Stimulated activated CD8-positive, alpha-beta memory T cell treated with anti-CD3 and anti-CD28 coated beads, Interleukin-15, amount 100 ng/mL, for 4 hours (primary cell): ENCODE measurements at places on chromosomes 4 and X.
A peak's percentile ranks its signal among the peaks of the same experiment; 100 is the strongest.

DNA sequence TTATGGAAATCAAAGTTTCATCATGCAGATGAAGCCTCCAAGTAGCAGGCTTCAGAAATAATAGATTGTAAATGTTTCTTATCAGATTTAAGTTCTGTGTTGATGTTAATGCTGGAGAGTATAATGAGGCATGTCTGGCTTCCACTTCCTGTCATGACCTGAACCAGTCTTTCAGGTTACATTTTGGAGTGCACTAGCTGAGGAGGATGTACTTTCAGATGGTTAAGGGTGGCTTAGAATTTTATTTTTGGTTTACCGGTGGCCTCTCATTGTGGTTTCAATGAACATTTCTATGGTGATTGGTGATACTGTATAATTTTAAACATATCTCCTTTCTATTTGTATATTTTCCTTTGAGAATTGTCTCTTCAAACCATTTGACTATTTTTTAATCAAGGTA lies 890.4 kb downstream of the SH3BGRL start:
- no peak for DNase-seq

GRCh38 chrX:48471504-48471903 lies 1.4 kb upstream of the SLC38A5 start:
- no peak for DNase-seq

- DNase-seq = no peak
Measured at GRCh38 chr4:148090503-148091476, 351.4 kb downstream of the NR3C2 start.

GRCh38 chrX:47854474-47854873 lies 17.8 kb downstream of the ZNF81 start:
- DNase-seq = no peak

GRCh38 chrX:37818031-37818430 lies 29.3 kb downstream of the DYNLT3 start:
- DNase-seq = no peak

GRCh38 chrX:49039598-49040375 lies 3.4 kb downstream of the TFE3 start:
- peak; percentile 14 for DNase-seq

GRCh38 chr4:10442976-10443375 lies 14.2 kb downstream of the ZNF518B start:
- no peak for DNase-seq
